ENCODE measurements at places on chromosomes 12 and 14. TPM values are rescaled to one million over a fixed set of nuclear protein-coding genes. Genes with fewer than 3 reads are reported as not detected.

Gene PKP2
- total RNA-seq, result 3.2 TPM

Gene POTEG
- total RNA-seq, result not detected

- DNase-seq, result no peak
Observed at GRCh38 chr14:50666772-50667683, 1.1 kb downstream of the SAV1 start.

Gene KLRC2
- not detected for total RNA-seq

- no peak for DNase-seq
Observed at GRCh38 chr12:25480145-25480544, 72.9 kb downstream of the LMNTD1 start.

DNA sequence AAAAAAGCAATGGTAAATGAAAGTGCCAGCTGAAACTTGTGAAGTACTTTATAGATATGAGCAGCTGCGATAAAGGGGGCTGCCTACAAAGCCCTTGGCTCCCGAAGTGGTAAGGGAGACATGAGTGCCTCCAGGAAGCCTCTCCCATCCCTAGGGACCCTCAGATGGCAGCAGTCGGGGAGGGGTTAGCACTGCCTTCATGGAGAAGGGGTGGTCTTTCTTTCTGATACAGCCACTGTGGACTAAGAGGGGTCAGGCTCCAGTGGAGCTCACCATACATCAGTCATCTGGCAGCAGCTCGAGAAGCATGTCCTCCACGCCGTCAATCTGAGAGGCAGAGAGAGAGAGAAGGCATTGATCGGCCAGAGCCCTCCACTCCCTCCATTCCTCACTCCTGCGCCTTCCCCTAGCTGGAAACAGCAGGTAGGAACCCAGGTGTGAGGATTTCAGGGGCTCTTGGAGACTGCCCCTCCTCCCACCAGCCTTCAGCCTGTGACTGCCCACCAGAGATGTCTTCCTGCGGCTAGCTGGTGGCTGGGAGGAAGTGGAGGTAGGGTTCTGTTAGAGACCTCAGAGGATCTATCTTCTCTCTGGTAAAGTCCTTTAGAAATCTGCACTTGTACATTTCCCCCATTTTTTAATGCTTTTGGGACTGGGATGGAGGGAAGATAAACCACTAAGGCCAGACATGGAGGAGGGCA is 2.3 kb downstream of the TCL1A start:
- no peak for DNase-seq

Gene CAPZA3
- not detected for total RNA-seq

Gene CBLN3
- 0.71 TPM for total RNA-seq

DNA sequence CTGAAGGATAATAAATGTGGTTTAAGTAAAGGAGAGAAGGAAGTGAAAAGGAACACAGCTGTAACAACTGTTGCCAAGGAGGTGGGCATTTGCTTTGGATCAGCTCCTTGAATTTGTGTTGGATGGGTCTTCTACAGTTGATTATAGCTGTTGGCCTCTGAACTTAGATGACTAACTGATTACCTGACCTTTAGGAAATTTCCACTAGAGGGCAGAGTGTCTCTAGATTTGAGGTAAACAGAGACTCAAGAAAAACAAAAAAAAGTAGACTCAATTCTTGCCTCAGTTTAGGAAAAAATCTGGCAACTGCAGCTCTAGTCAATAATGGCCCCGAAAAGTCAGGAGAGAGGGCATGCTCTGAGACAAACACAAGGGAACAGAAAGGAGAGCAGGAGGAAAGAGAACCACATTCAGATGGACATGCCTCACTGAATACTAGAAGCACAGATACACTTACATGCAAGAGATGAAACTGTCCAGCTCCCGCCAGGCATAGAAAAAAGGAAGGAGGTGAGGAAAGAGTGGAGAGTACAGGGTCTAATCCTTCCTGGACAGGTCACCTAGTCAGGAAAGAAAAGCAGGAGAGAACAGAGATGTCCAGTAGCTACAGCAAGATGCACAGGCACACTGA is 20.6 kb downstream of the COX14 start:
- DNase-seq, result no peak

GRCh38 chr12:58323676-58324075 is 382.3 kb downstream of the ATP23 start:
- no peak for DNase-seq

DNA sequence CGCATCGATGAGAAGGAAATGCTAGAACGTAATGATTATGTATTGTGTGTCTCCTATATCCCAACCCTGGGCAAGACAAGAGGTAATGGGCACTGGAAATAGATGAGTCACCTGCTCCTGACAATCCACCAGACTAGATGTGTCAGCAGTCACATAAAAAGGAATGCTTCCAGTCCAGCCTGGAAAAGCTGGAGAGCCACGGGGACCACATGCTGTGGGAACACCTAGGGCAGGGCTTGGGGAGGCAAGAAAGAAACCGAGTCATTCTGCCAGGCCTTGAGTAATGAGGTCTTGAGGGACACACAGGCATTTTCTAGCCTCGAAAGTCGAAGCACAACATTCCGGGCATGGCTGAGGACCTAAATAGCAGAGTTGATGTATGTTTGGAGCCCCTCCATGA is 716.7 kb upstream of the TMEM132C start:
- no peak for DNase-seq

Gene NRXN3
- 166 TPM for total RNA-seq

Gene TAC3
- total RNA-seq, result 4.8 TPM

- no peak for DNase-seq
Observed at GRCh38 chr12:8629486-8630033, 16.9 kb upstream of the AICDA start.

Gene RNASE1
- 79.2 TPM for total RNA-seq

- DNase-seq, result no peak
Observed at GRCh38 chr14:72521968-72522741, 371.7 kb downstream of the DPF3 start.

DNA sequence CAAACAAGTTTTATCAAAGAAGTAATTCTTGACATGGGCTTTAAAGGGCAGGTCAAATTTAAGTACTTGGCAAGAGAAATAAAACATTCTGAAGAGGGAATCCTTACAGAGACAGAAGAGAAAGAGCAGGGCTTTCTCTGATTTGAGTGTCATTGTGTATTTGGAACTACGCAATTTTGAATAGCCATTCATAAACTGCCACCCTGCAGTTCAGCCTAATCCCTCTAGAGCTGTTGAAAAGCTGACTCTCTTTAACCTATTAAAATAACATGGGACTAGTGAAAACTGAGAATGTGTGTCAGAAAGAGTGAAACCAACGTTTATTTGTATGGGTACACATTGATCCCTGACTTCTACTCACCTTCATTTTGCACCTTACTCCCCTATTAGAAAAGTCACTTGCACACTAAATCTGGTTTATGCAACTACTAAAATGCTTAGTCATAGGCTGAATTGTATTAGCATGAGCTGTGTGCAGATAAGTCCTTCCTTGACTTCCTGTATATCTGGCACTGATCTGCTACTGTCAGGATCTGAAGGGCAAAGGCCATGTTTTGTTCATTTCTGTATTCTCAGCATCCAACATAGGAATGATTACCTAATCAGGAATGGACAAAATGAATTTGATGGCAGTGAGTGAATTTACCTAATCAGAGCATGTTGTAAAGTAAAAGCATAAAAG is 458.9 kb downstream of the NOVA1 start:
- DNase-seq, result no peak

Gene KRT83
- total RNA-seq, result 0.26 TPM

Gene C14orf39
- not detected for total RNA-seq

GRCh38 chr14:104689109-104689880 is at the start of gene INF2:
Gene INF2, plus strand, starts transcription at chr14:104689618. Its CDS starts 11,748 bp downstream, at chr14:104701366.
- DNase-seq, result no peak

- DNase-seq, result peak; percentile 88
Observed at GRCh38 chr12:109723311-109723881, 9.8 kb downstream of the FAM222A start.

GRCh38 chr12:109875572-109876131 is 4.7 kb downstream of the GLTP start:
- DNase-seq, result no peak

- DNase-seq, result no peak
Observed at GRCh38 chr14:50058113-50058512, 58.3 kb downstream of the VCPKMT start.

Gene SSTR1
- total RNA-seq, result 9.5 TPM

Gene MGST1
- 59.1 TPM for total RNA-seq

DNA sequence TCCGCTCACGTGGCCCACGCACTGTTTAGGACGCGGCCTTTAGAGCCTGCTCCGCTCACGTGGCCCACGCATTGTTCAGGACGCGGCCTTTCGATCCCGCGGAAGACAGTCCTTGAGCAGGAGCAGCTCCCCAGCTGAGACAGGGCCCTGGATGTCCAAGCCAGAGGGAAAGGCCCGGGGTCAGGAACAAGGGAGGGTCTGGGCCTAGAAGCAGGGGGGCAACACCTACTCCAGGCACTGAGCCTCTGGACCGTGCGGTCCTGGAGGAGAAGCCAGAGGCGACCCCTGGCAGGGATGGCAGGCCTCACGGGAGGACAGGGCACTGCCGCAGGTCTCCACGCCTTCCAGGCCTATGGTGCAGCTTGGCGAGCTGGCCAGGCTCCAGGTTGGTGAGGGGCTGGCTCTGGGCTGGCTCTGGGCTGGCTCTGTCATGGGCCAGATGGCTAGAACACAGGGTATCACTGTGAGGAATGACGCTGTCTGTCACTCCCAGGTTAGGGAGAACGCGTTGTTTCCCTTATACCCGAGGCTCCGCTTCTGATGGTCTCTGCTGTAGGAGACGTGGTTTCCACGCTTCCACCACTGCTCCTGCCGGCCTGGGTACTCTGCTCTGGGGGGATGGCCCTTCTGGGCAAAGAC is 341.7 kb downstream of the TMEM121 start:
- DNase-seq, result peak; percentile 1

GRCh38 chr14:26548406-26548805 is 49.4 kb downstream of the NOVA1 start:
- DNase-seq, result no peak

DNA sequence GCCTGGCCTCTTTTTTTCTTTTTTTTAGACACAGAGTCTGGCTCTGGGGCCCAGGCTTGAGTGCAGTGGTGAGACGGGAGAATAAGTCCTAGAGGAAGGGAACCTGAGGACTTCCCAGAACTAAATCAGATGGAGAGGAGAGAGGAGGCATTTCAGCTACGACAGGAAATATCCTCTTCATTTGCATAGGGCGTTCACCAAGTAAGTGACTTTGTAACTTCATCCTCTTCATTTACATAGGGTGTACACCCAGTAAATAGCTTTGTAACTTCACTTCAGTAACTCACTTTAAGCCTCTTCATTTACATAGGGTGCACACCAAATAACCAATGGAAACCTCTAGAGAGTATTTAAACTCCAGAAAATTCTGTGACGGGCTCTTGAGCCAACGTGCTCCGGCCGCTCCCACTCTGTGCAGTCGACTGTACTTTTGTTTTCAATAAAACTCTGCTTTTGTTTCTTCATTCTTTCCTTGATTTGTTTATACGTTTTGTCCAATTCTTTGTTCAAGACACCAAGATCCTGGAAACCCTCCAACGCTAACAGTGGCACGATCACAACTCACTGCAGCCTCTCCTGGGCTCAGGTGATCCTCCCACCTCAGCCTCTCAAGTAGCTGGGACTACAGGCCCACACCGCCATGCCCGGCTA is 21.4 kb upstream of the ANKRD9 start:
- no peak for DNase-seq

DNA sequence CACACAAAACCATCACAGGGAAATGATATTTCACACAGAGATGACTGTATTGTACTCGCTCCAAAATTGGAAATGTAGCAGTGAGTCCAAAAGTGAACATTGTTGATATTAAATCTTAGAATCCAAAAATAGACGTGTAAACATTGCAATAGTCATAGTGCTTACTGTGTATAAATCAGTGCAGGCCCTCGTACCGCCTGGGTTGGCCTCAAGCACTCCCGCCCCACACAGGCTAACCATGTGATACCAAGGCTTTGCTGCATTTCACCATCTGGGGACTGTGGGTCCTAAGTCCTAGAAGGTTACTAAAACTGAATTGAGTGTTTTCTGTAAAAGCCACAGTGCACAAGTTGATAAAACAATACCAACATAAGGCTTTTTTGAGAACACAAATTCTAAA is 107.3 kb downstream of the PPP2R5E start:
- peak; percentile 49 for DNase-seq

GRCh38 chr12:1750300-1750699 is 59.4 kb downstream of the ADIPOR2 start:
- DNase-seq, result no peak

GRCh38 chr12:124849382-124849781 is 14.3 kb downstream of the SCARB1 start:
- DNase-seq, result no peak

DNA sequence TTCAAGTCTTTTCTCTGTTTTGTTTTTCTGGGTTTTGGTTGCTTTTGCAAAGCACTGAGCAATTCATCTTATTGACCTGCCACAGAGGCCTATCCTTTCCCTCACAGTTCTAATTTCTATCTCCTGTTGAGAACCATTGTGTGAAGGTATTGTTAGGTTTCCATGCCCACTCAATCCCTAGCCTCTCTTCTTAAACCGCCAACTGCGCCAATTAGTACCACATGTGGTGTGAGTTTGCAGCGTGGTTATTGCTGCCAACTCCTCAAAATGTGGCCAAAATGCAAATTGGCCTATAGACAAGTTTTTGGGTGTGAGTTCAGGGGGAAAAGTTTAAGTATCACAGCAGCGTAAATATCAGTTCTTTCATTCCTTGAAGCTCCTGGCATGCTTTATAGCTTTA is 232.6 kb downstream of the FLRT2 start:
- no peak for DNase-seq

Gene CMA1
- total RNA-seq, result not detected

Gene TMTC1
- total RNA-seq, result 35.9 TPM

DNA sequence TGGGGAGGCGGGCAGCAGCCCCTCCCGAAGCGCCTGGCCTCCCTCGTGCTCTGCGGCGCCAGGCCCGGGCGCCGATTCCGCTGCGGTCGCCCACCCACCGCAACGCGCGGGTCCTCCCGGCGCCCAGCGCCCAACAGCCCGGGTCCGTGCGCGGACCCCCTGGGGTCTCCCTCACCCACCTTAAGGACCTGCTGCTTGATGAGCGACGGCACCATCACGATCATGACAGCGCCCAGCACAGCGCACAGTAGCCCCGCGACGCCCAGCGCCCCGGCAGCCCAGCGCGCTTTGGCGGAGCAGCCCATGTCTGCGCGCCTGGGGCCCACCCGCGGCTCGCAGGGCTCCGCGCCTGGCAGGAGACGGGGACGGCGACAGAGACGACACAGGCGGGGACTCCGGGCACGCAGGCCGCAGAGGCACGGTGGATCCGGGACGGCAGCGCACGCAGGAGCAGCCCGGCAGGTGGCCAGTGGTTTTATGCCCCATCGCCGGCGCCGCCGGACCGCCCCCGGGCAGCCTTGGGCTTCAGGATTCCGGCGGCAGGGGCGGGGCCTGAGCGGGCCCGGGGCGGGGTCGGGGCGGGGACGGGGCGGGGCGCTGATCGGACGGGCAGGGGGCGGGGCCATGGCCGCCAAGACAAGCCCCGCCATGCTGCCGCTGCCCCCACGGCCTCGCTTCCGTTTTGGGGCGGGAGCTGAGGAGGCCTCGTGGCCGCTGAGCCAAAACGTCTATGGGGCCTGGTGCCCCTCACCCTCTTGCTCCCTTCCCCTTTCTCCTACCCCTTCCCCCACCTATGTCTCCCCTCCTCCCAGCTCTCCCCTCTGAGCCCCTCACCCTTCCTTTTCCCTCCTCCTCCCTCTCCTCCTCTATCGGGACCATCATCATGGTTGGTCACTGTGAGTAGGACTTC is at the start of gene SCARB1:
TSS of gene SCARB1 (minus strand) at position 449 of the 910 bp plus-strand sequence. CDS start at position 305, 144 bp downstream.
- DNase-seq, result peak; percentile 84
